ENCODE measurements at places on chromosomes 13 and 19. TPM values are rescaled to one million over a fixed set of nuclear protein-coding genes. Genes with fewer than 3 reads are reported as not detected.

DNA sequence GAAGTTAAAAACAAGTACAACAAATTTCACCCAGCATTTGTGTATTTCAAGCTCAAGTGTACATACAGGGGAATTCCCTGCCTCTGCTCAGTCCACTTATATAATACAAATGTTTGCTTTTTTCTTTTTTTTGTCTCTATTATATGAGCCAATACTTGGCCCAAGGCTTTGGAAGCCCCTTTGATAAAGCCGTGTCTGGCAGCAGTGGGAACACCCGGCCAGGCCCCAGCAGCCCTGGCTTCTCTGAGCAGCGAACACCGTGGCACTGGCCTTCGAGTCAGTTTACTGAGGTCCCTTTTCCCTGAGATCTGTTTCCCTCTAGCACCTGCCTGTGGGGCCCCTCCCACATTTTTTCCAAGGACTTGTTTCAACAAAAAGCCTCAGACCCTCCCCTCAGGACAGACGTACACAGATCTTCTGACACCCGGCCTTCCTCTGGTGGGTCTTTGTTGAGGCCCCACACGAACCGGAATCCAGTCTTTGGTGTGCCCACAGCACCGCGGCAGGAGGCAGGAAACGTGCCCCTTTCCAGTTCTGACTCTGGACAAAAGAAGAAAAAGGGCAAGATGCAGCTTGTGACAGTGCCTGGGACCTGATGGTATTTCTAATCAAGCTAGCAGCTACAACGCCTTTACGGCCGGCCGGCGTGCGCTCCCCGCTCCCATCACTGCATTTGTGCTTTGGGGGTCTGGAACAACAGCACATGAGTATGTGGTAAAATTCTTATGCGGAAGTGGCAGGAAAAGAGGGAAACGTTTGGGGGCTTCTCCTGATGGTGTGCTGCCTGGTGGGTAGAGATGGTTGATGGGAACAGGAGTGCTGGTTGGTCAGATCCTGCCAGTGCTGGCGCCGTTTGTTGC, 13.8 kb downstream of the SIPA1L3 start:
- no peaks in the 10 kb centered on the region for H3K4me1 ChIP-seq
- no peak overlapping the region for H3K27ac ChIP-seq
- H3K36me3 ChIP-seq = peaks cover 4% of the 10 kb centered on the region
- no peak for DNase-seq
- no peaks in the 10 kb centered on the region for H3K27me3 ChIP-seq

- no peaks in the 10 kb centered on the region for H3K4me1 ChIP-seq
- H3K36me3 ChIP-seq = no peaks in the 10 kb centered on the region
- H3K27me3 ChIP-seq = no peaks in the 10 kb centered on the region
- no peak for DNase-seq
- no peak overlapping the region for H3K27ac ChIP-seq
- H3K4me3 ChIP-seq = no peak overlapping the region
These were observed 189.5 kb downstream of the SLITRK1 start for GRCh38 chr13:83692800-83693199.

GRCh38 chr13:60114499-60115028, 49.2 kb downstream of the DIAPH3 start:
- H3K4me3 ChIP-seq = no peak overlapping the region
- no peaks in the 10 kb centered on the region for H3K27me3 ChIP-seq
- no peak for DNase-seq
- no peak overlapping the region for H3K27ac ChIP-seq
- no peaks in the 10 kb centered on the region for H3K4me1 ChIP-seq

DNA sequence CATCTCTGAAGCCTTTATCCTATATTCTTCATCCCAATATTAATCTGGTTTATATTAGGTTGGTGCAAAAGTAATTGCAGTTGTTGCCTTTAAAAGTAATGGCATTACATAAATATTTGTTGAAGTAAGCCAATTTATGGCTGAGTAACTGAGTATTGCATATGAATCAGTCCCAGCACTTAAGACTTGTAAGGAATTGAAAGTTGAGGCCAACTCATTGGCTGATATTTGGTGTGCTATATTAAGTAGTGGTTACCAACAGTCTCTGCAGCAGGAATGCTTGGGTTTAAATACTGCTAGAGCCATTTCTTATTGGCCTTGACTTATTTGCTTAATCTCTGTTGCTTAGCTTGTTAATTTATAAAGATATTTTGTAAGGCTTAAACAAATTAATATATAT, 460.7 kb downstream of the GPC6 start:
- no peak overlapping the region for H3K4me3 ChIP-seq
- no peaks in the 10 kb centered on the region for H3K36me3 ChIP-seq
- no peak for DNase-seq
- H3K4me1 ChIP-seq = no peaks in the 10 kb centered on the region
- H3K27me3 ChIP-seq = no peaks in the 10 kb centered on the region

DNA sequence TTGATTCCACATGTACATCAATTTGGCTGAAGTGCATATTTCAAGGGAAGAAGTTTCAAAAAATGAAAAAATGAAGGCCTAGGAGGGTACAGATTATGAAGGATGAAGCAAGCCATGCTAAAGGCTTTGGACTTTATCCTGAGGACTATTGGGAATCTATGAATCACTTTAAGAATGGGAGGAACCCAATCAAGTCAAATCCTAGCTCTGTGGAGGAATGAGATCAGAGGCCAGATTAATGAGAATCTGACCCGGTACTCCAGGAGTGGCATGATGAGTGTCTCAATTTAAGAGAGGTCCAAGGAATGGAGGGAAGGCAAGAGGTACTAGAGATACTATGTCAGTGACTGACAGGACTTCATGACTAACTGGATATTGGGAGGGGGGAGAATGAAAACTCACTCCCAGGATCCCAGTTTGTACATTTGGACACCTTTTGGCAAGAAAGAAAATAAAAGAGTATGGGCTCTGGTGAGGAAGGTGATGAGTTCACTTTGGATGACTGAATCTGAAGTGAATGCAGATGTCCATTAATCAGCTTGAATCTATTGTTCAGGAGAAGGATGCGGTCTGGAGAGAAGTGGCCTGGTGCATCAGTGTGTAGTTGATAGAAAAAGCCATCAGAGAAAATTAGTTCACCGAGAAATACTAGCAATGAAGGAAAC, 349.0 kb downstream of the EFNB2 start:
- no peaks in the 10 kb centered on the region for H3K27me3 ChIP-seq
- H3K4me1 ChIP-seq = no peaks in the 10 kb centered on the region
- H3K27ac ChIP-seq = no peak overlapping the region
- no peaks in the 10 kb centered on the region for H3K36me3 ChIP-seq
- no peak for DNase-seq
- H3K4me3 ChIP-seq = no peak overlapping the region

IZUMO1 gene
- polyA plus RNA-seq = not detected

BICRA gene
- polyA plus RNA-seq = 12.3 TPM

ZNF470 gene
- polyA plus RNA-seq = 3.3 TPM

ZFR2 gene
- not detected for polyA plus RNA-seq

GSX1 gene
- polyA plus RNA-seq = not detected

CGB2 gene
- polyA plus RNA-seq = 1.1 TPM

MCF2L gene
- 6.0 TPM for polyA plus RNA-seq

Measured in aorta (tissue), 5 donors.